ENCODE measurements at places on chromosomes 2 and 18. TPM values are rescaled to one million over a fixed set of nuclear protein-coding genes. Genes with fewer than 3 reads are reported as not detected.

- no peak for DNase-seq
Measured at GRCh38 chr2:233098618-233099017, 38.5 kb downstream of the INPP5D start.

GRCh38 chr2:134852518-134852917 lies 14.1 kb downstream of the ACMSD start:
- no peak for DNase-seq

DNA sequence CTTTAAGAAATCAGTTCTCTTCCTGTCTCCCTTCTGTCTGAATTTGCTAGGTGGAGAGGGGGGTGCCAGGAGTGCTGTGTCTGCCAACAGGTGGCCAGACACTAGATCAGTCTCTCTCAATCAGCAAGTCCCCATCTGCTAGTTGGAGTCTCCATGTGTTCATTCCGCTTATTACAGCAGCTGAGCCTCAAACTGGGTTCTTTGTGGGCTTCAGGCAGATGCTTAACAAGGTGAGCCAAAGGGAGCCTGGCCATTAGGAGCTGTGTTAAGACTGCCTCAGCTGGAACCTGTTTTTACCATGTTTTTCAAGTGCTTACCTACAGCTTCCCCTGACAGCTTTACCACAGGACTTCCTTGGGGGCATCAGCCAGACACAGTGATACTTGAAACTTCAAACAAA lies 401.9 kb downstream of the LRP1B start:
- no peak for DNase-seq

FLACC1 gene
- 3.4 TPM for total RNA-seq
